NCI-H2081 treated with DMSO at 0.1 percent for 48 hours (cell line): ENCODE measurements at places on chromosomes 12 and 14.

GRCh38 chr14:92553438-92553837 lies 39.9 kb downstream of the RIN3 start:
- no peak for DNase-seq

DNA sequence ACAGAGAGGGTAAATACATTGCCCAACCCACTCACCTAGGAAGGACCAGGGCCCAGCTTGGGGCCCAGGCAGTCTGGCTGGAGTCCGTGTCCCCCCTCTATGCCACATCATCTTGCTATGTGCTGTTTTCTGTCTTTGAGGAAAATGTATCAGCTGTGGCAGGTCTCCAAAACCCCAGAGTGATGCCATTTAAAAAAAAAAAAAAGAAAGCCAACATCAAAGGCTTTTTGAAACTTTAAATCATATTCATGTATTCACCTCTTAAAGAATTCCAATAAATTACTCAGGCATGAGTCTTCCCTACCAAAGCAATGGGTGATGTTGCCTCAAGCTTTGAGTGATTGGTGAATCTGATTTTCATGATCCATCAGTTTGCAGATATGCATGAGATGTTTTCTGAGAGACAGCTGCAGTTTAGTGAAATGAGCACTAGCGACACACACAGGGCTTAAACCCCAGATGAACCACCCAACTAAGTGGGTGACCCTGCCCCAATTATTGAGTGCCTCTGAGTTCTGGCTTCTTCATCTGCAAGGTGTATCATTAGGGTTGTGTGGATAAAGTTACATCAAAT lies 6.1 kb downstream of the KRT81 start:
- no peak for DNase-seq

DNA sequence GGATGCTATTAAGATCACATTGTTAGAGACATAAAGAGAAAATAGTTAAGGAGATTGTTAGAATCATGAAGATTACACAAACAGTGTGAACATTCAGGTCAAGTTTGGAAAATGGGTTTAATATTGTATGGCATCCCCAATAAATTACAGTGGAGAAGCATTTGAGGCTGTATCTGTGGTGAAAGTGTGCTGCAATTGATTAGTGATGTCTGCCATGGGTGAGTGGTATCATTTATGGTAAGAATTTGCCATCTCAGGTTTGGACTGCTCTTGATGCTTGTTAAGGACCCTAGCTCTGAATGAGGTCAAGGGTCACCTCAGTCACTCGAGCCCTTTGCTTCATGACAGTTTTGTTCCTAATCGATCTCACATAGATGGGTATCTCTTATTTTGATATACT lies 265.7 kb upstream of the SRRM4 start:
- DNase-seq, result no peak

DNA sequence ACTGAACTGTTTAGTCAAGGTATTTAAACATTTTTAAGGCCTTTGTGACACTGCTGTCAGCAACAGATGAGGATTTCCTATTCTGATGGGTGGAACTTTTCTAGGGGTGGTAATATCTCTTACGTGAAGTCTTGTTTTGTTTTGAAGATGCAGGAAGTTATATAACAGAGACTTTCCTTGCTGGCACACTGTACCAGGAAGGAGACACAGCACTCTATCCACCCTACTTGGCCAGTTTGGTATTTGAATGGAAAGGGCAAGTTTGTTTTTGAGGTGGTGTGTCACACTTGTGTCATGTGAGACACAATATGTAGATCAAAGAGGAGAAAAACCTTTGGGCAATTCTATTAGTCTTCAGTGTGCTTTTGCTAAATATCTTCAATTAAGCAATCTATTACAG lies 51.6 kb upstream of the SRP54 start:
- no peak for DNase-seq

- no peak for DNase-seq
Measured at GRCh38 chr14:35383569-35384454, 20.7 kb downstream of the NFKBIA start.

GRCh38 chr14:50955373-50956043 lies 11.2 kb upstream of the PYGL start:
- peak; percentile 11 for DNase-seq

- DNase-seq, result no peak
Measured at GRCh38 chr12:47824198-47824597, 4.5 kb upstream of the HDAC7 start.

GRCh38 chr12:53076461-53076860 lies 2.7 kb downstream of the SPRYD3 start:
- DNase-seq, result no peak

- no peak for DNase-seq
Measured at GRCh38 chr12:54762390-54762789, 91.9 kb upstream of the MUCL1 start.

GRCh38 chr12:52740584-52740983 lies 36.6 kb downstream of the KRT76 start:
- peak; percentile 19 for DNase-seq

GRCh38 chr12:52427083-52427482 lies 7.1 kb downstream of the KRT75 start:
- DNase-seq, result no peak

DNA sequence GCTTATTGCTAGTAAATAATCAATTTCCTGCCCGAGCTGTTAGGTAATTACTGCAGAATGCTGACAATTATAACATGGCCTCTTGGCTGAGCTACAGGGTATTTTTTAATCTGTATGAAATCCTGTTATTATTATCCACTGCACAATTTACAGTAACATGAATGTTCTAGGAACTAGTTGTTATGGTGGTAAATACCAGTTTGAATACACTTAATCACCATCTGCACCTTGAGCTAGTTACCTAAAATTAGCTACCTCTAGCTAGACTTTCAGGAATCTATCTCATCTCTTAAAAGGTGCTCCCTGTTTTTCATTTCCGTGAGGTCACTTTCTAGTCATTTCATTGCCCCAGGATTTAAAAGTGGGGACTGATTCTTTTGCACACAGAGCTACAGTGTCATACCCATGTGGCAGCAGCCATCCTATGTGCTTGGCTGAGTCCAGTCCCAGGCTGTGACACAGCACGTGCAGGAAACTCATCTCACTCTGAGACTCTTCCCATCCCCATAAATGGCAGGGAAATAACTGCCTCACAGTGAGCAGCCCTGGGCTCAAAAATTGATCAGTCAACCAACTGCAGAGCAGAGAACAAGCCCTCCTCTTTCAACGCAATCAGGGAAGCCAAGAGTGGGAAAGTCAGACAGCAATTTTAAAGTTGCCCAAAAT lies 37.6 kb downstream of the DCP1B start:
- DNase-seq, result no peak
